ENCODE measurements at places on chromosomes 4 and X.

- no peak for DNase-seq
Observed at GRCh38 chr4:103499094-103499493, 220.7 kb downstream of the TACR3 start.

DNA sequence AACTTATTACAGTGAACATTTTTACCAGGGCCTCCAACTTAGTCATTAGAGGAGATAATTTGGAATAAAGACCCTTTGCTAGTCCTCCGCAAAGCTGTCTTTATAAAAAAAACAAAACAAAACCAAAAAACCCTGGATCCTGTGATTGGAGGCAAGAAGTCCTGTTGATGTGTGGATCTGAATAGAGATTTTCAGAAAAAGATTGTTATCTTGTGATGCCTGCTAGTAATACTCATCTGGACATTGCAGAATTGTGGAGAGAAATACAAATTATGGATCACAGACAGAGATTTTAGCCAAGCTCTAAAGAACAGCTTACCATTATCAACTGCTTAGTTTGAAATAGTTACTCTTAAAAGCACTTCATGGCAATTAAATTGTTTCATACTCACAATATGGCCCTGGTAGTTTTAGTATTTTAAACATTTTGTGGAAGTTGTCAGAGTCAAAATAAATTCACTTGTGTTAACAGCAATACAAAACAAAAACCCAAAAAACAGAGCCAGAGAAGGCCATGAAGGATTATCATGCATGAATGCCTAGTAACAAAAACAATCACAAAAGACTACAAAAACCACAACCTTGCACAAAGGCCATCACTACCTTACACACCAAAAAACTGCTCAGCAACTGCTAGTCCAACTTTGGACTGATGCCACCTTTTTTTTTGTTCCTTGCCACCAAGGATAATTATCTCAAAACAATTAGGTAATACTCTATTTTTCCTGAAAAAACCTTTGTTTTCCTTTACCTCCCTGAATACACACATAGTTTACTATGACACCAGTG lies 514.5 kb upstream of the SLIT2 start:
- DNase-seq: no peak

DNA sequence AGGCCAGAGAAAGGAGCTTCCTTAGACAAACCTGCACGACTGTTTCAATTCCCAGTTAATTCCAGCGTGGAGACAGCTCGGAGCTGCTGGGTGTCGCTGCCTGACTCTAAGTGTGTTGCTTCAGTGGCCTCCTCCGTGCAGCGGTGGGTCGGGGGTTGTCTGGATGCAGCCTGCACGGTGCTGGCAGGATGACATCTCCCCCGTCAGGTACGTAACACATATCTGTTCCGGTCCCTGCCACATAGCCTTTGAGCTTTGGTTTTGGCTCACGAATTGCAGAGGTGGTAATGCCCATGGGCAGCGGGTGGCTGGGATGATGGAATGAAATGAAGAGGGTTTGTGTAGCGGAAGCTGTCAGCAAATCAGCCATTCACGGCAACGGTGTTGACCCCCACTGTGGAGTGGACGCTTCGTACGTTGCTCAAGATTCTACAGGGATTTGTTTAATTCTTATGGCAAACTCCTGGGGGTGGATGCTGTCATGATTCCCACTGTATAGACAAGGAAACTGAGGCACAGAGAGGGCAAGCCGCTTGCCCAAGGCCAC lies 33.7 kb upstream of the HMX1 start:
- DNase-seq: no peak

GRCh38 chrX:75228854-75229253 lies 45.0 kb upstream of the UPRT start:
- no peak for DNase-seq

- no peak for DNase-seq
Observed at GRCh38 chrX:4240541-4241194, 527.2 kb upstream of the PRKX start.

- no peak for DNase-seq
Observed at GRCh38 chr4:154982187-154983047, 201.3 kb downstream of the RBM46 start.

GRCh38 chr4:96164814-96165351 lies 325.0 kb downstream of the PDHA2 start:
- no peak for DNase-seq

Measured in stimulated activated CD8-positive, alpha-beta memory T cell treated with anti-CD3 and anti-CD28 coated beads, Interleukin-7, amount 100 ng/mL, for 4 hours (primary cell).